ENCODE measurements at places on chromosomes 3 and 15.

- DNase-seq = no peak
Observed at GRCh38 chr15:37112171-37112570, 11.8 kb upstream of the MEIS2 start.

- DNase-seq = no peak
Observed at GRCh38 chr3:123720638-123721037, 135.8 kb upstream of the HACD2 start.

DNA sequence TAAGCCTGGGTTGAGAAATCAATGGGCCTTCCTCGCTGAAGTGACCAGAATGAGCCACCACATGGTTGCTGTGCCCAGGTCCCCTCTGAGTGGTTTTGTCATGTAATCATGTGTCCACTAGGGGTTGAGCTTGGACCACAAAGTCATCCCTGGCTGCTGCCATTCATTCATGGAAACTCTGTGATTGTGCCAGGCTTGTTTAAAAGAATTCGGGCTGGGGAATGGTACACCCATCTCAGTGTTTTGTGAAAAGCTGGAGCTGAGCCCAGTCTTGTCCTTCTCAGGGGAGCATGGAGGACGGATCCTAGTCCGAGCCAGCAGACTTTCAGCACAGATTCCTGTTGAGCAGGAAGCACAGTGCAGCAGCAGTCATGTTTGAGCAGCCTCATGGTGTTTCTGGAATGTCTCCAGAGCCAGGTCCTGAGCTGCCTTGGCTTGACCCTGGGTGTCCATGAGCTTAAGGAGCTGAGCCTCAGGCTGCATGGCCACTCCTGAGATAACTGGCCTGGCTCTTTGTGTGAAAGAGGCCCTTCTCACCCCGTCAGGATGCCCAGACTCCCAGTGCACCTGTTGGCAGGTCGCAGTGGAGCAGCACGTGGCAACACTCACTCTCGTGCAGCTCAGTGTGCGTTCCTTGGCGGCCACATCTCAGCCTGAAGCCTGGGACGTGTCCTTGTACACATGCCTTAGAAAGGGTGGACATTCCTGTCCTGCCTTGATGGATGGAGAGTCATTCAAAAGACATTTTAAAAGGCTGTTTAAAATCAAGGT is 260.3 kb upstream of the TPM1 start:
- peak; percentile 78 for DNase-seq

- no peak for DNase-seq
Observed at GRCh38 chr3:115662356-115662755, 39.0 kb downstream of the GAP43 start.

DNA sequence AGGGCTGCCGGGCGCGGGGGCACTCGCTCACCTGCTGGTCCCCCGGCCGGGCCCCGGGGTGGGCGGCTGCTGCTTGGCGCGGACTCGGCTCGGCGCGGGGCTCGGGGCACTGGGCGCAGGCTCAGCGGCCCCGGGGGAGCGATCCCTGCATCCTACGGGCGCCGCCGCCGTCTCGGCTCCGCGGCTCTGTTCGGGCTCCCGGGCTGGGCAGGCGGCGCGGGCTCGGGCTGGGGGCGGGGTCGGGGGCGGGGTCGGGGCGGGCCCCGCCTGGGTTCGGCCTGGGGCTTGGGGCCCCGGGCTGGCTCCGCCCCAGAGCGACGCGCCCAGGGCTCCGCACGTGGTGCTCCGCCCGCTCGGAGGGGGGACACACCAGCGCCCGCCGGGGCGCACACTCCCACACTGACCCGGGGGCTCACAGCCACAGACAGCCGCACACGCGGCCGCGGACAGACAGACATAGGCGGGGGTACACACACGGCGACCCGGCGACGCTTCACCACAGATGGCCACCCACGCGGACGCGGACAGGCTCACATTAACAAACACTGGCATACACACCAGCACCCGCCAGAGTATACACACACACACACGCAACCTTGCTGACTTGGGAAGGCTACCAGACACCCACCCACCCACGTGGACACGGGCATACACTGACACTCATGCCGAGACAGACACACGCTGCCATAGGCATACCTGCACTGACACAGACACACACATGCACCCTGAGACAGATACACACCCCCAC is at the start of gene SCN5A:
TSS of gene SCN5A (minus strand) at position 188 of the 748 bp plus-strand sequence. CDS start 16,380 bp downstream, outside the sequence.
- DNase-seq = no peak

GRCh38 chr3:76369170-76369569 is 583.8 kb upstream of the ZNF717 start:
- no peak for DNase-seq

- DNase-seq = no peak
Observed at GRCh38 chr3:122992676-122993075, 34.9 kb downstream of the SEMA5B start.

GRCh38 chr15:28881170-28881569 is 4.6 kb upstream of the APBA2 start:
- DNase-seq = no peak

DNA sequence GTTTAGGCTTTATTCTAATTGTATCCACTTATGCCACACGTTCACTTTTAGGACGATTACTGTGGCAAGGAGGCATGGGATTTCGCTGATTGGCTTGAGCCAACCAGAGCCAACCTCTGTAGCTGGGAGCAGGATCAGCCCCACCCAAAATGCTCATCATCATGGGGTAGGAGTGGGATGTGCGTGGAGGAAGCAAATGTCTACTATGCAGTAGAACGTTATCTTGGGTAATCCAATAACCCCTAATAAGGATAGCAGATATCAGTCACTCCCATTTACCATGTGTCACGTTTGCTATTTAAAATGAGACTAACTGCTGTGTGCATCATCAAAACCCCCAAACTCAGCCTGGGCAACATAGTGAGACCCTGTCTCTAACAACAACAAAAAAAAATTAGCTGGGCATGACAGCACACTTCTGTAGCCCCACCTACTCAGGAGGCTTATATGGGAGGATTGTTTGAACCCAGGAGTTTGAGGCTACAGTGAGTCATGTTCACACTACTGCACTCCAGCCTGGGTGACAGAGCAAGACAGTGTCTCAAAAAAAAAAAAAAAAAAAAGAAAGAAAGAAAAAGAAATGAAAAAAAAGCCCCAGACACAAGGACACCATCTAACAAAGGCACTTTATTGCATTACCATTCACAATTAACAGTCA is 17.8 kb upstream of the ITGB5 start:
- no peak for DNase-seq

DNA sequence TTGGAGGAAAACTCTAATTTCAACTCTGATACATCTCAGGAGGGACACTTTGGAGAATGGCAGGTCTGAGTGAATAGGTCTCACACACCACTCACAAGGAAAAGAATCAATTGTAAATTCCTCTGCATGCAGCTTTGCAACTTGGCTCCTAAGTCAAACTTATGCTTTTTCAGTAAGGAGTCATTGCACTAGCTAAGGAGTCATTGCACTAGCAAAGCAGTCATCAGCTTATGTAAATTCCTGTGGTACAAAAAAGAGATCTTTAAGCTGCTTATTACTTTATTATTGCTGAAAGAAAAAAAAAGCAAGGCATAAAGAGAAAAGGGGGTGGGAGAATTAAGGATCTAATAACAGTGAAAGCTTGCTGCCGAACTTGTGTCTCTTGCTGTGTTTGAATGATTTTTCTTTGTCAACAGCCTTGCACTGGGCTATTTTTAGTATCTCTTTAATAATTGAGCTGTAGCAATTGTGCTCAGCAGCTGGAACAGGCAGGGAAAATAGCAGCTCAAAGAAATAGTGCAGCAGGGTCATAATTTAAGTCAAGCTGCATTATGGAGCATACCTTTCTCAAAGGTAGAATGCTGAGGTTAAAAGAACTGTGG is 154.3 kb upstream of the ARPP21 start:
- DNase-seq = no peak

DNA sequence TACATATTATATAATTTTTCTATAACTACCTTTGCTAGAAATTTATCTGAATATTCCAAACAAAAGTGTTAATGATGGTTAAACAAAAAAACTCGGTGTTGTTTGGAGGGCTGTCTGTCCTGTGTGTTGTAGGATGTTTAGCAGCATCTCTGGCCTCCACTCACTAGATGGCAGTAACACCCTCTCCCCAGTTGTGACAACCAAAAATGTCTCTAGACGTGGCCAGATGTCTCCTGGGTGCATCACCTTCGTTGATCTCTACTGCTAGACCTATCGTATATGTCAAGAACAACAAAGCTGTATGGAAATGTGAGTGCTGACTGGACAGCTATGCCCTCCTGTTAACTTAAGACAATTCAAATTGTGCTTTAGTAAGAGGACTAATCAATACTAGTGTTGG is 14.1 kb downstream of the ANKRD34C start:
- DNase-seq = no peak

DNA sequence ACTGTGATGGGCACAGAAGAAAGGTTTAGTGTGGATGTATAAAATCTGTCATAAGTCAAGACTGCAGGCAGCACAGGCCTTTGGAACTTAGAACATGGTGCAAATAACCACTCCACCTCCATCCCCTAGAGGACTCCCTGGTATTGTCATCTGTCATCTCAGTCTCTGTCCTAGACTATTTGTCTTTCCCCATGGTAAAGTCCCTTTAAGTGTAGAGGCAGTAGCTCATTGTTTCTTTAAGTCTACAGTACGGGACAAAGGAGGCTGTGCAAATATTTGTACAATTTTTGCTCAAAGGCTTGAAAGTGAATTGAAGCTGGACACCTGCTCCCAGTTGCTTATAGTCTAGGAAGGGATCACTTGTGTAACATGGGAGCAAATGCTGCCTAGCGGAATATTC is 3.2 kb upstream of the PXYLP1 start:
- no peak for DNase-seq

- DNase-seq = no peak
Observed at GRCh38 chr15:51191072-51191670, 96.5 kb upstream of the TNFAIP8L3 start.

DNA sequence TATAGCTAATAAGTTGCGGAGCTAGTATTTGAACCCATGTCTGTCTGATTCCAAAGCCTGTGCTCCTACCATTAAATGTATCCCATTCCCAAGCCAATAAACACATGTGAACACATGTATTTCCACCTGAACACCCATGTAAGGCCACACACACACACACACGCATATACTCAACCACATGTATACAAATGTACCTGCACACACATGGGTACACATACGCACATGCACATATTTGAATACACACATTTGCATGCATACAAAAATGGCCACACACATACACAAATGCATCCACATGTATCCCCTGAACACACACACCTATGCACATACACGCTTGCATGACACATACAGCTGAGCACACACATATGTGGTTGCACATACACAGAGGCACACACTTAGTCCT is 5.4 kb upstream of the MRPS22 start:
- DNase-seq = no peak

DNA sequence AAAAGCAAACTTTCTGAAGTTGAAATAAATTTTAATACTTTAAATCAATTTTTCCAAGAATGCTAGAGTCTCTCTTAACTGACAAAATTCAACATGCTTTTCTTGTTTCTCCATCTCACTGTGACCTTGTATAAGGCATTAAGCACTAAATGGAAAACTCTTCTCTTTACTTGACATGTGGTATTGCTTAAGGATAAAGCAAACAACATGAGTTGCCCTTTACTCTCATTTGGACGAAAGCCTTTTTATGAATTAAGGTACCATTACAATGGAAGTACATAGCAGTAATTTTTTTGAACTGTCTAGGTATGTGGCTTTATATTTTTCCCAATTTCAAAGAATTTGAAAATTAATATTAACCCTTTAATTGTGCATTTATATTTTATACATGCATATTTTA is 1.4 kb downstream of the STRIT1 start:
- DNase-seq = no peak

GRCh38 chr3:126512026-126512425 is 5.5 kb downstream of the UROC1 start:
- DNase-seq = no peak

DNA sequence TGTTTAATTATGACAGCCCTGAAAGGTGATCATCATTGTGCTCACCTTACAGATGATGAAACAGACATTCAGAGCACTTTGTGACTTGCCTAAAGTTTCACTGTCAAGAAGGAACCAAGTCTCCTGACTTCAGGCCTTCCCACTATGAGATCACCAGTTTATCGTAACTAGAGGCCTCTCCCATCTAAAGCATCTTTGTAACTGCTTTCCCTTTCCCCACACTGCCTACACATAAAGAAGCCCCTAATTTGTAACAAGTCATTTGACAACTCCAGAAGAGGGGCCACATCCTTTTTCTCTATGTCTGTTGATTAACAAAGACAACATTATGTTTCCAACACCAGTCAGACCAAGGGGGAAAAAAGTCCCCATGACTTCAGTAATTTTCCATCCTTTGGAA is 1.1 kb downstream of the KLHL6 start:
- DNase-seq = no peak

DNA sequence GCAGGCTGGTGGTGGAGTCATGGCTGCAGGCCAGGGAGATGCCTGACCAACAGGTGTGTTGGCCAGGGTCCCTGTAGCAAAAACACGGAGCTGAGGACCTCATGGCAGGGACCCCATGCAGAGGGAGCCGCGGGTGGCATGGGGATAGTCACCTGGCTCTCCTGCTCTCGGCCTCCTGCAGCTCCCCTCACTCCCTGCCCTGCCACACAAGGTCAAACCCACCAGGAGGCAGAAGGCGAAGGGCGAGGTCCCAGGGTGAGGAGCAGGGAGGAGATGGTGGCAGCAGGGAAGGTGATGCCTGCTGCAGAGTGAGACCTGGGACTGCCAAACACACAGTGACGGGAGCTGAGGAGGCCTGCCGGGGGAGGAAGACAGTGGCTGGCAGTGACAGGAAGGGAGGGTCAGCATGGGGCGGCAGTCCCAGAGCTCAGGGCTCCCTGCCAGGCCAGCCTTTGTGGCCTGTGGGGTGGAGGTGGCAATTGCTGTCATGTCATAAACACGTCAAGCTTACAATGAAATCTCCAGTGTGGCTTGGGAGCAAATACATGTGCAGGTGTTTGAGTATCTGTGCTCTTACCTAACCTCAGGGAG is 144.3 kb downstream of the TJP1 start:
- no peak for DNase-seq

DNA sequence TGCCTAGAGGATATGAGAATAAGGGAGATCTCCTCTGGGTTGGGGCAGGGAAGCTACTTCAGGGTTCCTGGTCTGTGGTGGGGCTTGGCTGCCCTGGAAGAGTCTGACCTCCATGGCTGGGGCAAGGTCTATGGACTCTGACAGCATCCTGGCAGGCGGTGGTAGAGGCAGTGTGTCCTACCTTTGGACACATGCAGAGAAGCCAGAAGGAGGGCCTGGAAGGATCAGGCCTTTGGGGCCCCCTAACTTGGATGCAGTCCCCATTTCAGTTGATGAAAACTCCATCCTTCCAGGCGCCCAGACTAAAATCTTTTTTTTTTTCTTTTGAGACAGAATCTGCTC is 10.4 kb downstream of the SPTBN5 start:
- no peak for DNase-seq

DNA sequence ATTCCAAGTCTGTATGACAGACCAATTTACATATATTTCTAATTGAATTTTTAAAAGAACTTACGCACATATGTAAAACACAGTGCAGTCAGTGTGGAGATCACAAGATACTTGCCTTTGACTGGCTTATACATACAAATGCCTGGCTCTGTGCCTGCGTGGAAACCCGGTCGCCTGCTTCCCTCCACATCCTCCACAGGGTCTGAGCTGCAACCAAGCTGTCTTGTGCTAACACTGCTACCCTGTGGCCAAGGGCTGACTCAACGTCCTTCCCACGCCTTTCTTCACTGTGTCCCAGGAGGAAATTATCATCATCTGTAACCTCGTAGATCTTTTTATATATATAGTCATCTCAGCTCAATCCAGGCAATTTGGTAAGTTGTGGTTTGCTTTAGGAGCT is 117.0 kb downstream of the WNT7A start:
- no peak for DNase-seq

GRCh38 chr3:109874896-109875708 is 537.8 kb upstream of the DPPA4 start:
- DNase-seq = no peak

Data from putamen (tissue), 1 donor.